ENCODE measurements at places on chromosomes 1 and 21. TPM values are rescaled to one million over a fixed set of nuclear protein-coding genes. Genes with fewer than 3 reads are reported as not detected.

Gene SLC1A7
- not detected for total RNA-seq

- H3K4me3 ChIP-seq, result no peak overlapping the region
- no peaks in the 10 kb centered on the region for H3K36me3 ChIP-seq
- peak overlapping the region; percentile 33 for H3K27ac ChIP-seq
- no peaks in the 10 kb centered on the region for H3K27me3 ChIP-seq
- DNase-seq, result no peak
- no peaks in the 10 kb centered on the region for H3K4me1 ChIP-seq
Observed at GRCh38 chr1:236673289-236673919, 12.9 kb upstream of the ACTN2 start.

GRCh38 chr21:38054334-38054733 is 138.1 kb upstream of the KCNJ6 start:
- no peaks in the 10 kb centered on the region for H3K4me1 ChIP-seq
- no peaks in the 10 kb centered on the region for H3K36me3 ChIP-seq
- no peak for DNase-seq
- H3K27me3 ChIP-seq, result no peaks in the 10 kb centered on the region

DNA sequence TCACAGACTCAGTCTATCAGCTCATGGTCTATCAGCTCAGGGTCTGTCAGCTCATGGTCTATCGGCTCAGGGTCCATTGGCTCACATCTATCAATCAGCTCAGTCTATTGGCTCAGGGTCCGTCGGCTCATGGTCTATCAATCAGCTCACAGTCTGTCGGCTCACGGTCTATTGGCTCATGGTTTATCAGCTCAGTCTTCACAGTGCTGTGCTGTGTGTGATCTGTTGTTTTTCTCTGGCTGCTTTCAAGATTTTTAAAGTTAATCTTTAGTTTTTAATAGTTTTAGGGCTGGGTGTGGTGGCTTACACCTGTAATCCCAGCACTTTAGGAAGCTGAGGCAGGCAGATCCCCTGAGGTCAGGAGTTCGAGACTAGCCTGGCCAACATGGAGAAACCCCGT is 14.4 kb downstream of the C1orf159 start:
- H3K4me1 ChIP-seq, result no peaks in the 10 kb centered on the region
- H3K36me3 ChIP-seq, result no peaks in the 10 kb centered on the region
- H3K27ac ChIP-seq, result no peak overlapping the region
- DNase-seq, result no peak
- no peak overlapping the region for H3K4me3 ChIP-seq

- H3K27me3 ChIP-seq, result no peaks in the 10 kb centered on the region
- no peaks in the 10 kb centered on the region for H3K4me1 ChIP-seq
- H3K4me3 ChIP-seq, result no peak overlapping the region
- H3K36me3 ChIP-seq, result no peaks in the 10 kb centered on the region
- no peak overlapping the region for H3K27ac ChIP-seq
Observed at GRCh38 chr1:200262326-200262965, 147.4 kb downstream of the ZNF281 start.

GRCh38 chr1:112911506-112912220 is 44.3 kb downstream of the SLC16A1 start:
- H3K36me3 ChIP-seq, result no peaks in the 10 kb centered on the region
- H3K27me3 ChIP-seq, result no peaks in the 10 kb centered on the region
- H3K4me1 ChIP-seq, result no peaks in the 10 kb centered on the region
- H3K4me3 ChIP-seq, result no peak overlapping the region
- H3K27ac ChIP-seq, result no peak overlapping the region
- no peak for DNase-seq

GRCh38 chr1:60956520-60956919 is 125.8 kb upstream of the NFIA start:
- H3K4me3 ChIP-seq, result no peak overlapping the region
- no peaks in the 10 kb centered on the region for H3K36me3 ChIP-seq
- no peaks in the 10 kb centered on the region for H3K27me3 ChIP-seq
- no peak for DNase-seq
- H3K4me1 ChIP-seq, result no peaks in the 10 kb centered on the region

DNA sequence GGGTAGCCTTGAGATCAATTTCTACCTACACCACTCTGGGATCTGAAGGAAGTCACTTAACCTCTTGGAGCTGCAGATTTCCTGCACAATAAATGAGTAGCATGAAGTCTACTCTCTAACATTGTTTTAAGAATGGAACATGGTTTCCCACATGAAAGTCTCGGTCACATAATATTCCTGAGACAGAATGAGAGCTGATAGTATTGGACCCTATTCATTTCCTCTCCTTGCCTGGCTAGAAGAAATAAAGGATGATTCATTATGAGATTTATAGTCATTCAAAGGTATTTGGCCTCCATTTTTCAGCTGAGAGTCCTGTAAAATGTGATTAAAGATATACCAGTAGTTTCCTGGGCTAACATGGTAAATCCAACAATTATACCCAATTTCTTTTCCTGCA is 56.7 kb downstream of the ARHGAP29 start:
- no peak overlapping the region for H3K27ac ChIP-seq
- no peak for DNase-seq
- no peaks in the 10 kb centered on the region for H3K36me3 ChIP-seq

GRCh38 chr1:36786425-36786824 is 247.9 kb downstream of the GRIK3 start:
- no peak overlapping the region for H3K4me3 ChIP-seq
- no peaks in the 10 kb centered on the region for H3K27me3 ChIP-seq
- DNase-seq, result no peak
